Cardiac muscle cell (in vitro differentiated cells and primary cell): ENCODE measurements at places on chromosomes 11 and 22. TPM values are rescaled to one million over a fixed set of nuclear protein-coding genes. Genes with fewer than 3 reads are reported as not detected.

GRCh38 chr11:26344647-26345046 lies 12.7 kb downstream of the ANO3 start:
- DNase-seq: peak; percentile 52

Gene TMEM151A
- 2.6 and 3.5 TPM in 2 replicates for total RNA-seq

GRCh38 chr11:2582351-2582945 lies 117.3 kb downstream of the KCNQ1OT1 start:
- no peak for DNase-seq

DNA sequence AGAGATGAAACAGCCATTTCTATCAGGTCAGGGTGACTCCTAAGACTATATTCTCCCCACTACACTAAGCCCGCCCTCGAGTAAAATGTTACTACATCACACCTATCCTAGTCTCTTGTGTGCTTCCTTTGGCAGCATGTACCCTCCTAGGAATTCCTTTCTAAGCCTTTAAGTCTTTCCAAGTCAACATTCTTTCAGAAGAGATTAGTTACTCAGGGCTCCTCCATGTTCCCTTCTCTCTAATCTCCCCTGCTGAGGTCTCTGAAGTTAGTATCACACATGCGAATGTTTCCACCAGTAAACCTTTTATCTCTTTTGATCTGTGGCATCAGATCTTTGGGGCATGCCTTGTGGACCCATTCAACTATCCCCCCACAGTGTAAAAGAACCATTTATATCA lies 873.7 kb upstream of the FAT3 start:
- no peak for DNase-seq

GRCh38 chr11:22346282-22346681 lies 8.1 kb downstream of the SLC17A6 start:
- no peak for DNase-seq

Gene SMTNL1
- total RNA-seq: 0.11 TPM in 1 of 2 replicates, not detected in the other

- peak; percentile 29 for DNase-seq
These were observed 202.6 kb upstream of the TMEM45B start for GRCh38 chr11:129613071-129613470.

- DNase-seq: peak; percentile 70
These were observed 812 bp downstream of the JAM3 start for GRCh38 chr11:134069426-134070341.
